ENCODE measurements at places on chromosomes 2 and 18.

- no peaks in the 10 kb centered on the region for H3K27me3 ChIP-seq
- H3K36me3 ChIP-seq: no peaks in the 10 kb centered on the region
- H3K27ac ChIP-seq: no peak overlapping the region
- no peaks in the 10 kb centered on the region for H3K4me1 ChIP-seq
Observed at GRCh38 chr2:56234241-56234640, 50.5 kb downstream of the CCDC85A start.

DNA sequence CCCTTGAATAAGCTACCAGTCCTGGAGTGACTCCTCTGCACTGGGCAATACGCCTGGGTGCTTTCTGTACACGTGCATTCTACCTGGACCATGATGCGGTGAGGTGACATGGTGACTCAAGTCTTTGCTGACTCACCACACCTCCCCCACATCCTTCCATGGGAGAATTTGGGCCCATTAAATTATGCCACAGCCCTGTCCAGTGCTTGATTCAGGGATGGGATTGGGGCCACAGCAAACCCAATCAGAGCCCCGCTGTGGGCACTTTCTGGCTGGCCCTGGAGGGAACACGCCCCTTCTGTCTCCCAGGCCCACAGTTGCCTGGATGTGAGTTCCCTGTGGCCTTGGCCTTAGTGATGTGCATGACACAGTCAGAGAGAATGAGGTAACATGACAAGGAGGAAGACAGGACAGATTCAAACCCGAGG lies 86.9 kb downstream of the LRRC30 start:
- H3K36me3 ChIP-seq: no peaks in the 10 kb centered on the region
- H3K27me3 ChIP-seq: no peaks in the 10 kb centered on the region
- H3K4me3 ChIP-seq: no peak overlapping the region
- no peak overlapping the region for H3K27ac ChIP-seq

DNA sequence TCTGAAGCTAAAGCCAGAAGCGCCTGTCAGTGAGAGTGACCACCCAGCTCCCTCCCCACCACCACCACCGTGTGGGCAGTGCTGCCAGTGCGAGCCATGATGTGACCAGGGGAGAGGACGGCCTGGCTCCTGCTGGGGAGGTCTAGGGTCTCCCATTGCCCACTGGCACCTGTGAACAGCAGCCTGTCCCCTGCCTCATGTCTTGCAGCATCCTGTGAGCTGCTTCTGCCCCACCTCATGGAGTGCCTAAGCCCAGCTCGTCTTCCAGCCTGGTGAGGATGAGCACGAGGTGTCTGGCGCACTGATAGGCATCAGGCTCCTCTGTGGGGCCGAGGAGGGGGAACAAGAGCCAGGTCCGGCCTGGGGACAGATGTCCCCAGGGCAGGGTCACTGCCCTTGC lies 61.4 kb downstream of the FAM168B start:
- no peaks in the 10 kb centered on the region for H3K36me3 ChIP-seq
- H3K27ac ChIP-seq: no peak overlapping the region
- H3K27me3 ChIP-seq: peaks cover 22% of the 10 kb centered on the region
- no peak for DNase-seq

GRCh38 chr18:45068400-45069094 lies 387.9 kb downstream of the SETBP1 start:
- H3K36me3 ChIP-seq: no peaks in the 10 kb centered on the region
- H3K27me3 ChIP-seq: no peaks in the 10 kb centered on the region
- DNase-seq: no peak
- no peak overlapping the region for H3K27ac ChIP-seq

- no peaks in the 10 kb centered on the region for H3K36me3 ChIP-seq
- H3K27me3 ChIP-seq: peaks cover 4% of the 10 kb centered on the region
Observed at GRCh38 chr18:12625241-12625640, 32.7 kb downstream of the SPIRE1 start.

GRCh38 chr18:51543658-51544155 lies 346.2 kb upstream of the MEX3C start:
- no peak for DNase-seq
- H3K4me1 ChIP-seq: no peaks in the 10 kb centered on the region
- no peaks in the 10 kb centered on the region for H3K36me3 ChIP-seq
- H3K27ac ChIP-seq: no peak overlapping the region
